Activated CD4-positive, alpha-beta T cell treated with anti-CD3 and anti-CD28 coated beads, Interleukin-2, amount 10 ng/mL, durations not matched to agents 24 days and 14 days (primary cell): ENCODE measurements at places on chromosomes 5 and 9. TPM values are rescaled to one million over a fixed set of nuclear protein-coding genes. Genes with fewer than 3 reads are reported as not detected.

The FCHO2 gene
- total RNA-seq: 0.33 and 1.5 TPM in 2 replicates

The HACD4 gene
- total RNA-seq: 2.8 and 3.0 TPM in 2 replicates

The FGF1 gene
- total RNA-seq: not detected in 2 replicates

The PRDM9 gene
- not detected in 2 replicates for total RNA-seq

The CNTRL gene
- 68.3 and 69.4 TPM in 2 replicates for total RNA-seq

The PCDHA6 gene
- not detected in 2 replicates for total RNA-seq

The PALM2AKAP2 gene
- 0.71 and 2.0 TPM in 2 replicates for total RNA-seq

The ADCY2 gene
- not detected in 2 replicates for total RNA-seq

The WDR38 gene
- total RNA-seq: not detected in 2 replicates

DNA sequence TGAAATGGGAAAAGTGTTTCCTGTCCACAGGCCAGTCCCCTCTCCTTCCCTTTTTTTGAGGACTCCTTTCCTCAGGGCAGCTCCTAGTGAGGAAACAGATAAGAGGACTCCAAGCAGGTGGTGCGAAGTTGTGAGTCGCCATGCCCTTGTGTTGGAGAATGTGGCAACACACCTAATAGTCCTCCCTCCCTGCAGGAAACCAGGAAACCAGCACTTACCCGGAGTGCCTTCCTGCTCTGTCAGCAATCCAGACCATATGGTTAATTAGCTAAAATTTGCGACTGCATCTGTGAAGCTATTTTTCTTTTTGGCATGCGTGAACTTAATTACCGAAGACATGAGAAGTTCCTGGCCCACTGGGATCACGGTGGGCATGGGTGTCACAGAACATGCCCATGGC, 69.9 kb downstream of the TRIM32 start:
- DNase-seq: no peak
- H3K36me3 ChIP-seq: no peaks in the 10 kb centered on the region
- H3K4me3 ChIP-seq: no peak overlapping the region
- H3K27me3 ChIP-seq: peaks cover 2% of the 10 kb centered on the region
- no peak overlapping the region for H3K27ac ChIP-seq

GRCh38 chr9:118170032-118170955, 466.1 kb downstream of the TLR4 start:
- H3K27ac ChIP-seq: no peak overlapping the region
- DNase-seq: no peak
- H3K4me3 ChIP-seq: no peak overlapping the region
- H3K27me3 ChIP-seq: no peaks in the 10 kb centered on the region
- no peaks in the 10 kb centered on the region for H3K4me1 ChIP-seq

DNA sequence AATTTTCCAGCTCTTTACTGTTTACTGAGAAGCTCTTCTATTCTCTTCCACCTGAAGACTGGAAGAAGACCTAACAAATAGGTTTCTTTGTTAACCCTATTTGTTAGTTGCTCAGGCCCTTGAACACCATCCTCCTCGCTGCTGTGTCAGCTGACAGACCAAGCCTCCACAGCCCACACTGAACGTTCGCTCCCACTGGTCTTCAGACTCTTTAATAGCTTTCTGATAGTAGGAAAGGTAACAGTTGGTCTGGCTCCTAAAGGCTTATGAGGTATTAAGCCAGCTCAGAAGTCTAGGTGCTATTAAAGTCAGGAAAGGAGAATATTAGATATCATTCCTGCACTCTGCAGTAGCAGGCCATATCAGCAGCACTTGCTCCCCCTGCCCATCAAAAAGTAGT, 23.3 kb upstream of the F2R start:
- no peak overlapping the region for H3K27ac ChIP-seq
- H3K4me3 ChIP-seq: no peak overlapping the region
- H3K4me1 ChIP-seq: peaks cover 25% of the 10 kb centered on the region
- peaks cover 48% of the 10 kb centered on the region for H3K36me3 ChIP-seq
- H3K27me3 ChIP-seq: no peaks in the 10 kb centered on the region
- DNase-seq: no peak

DNA sequence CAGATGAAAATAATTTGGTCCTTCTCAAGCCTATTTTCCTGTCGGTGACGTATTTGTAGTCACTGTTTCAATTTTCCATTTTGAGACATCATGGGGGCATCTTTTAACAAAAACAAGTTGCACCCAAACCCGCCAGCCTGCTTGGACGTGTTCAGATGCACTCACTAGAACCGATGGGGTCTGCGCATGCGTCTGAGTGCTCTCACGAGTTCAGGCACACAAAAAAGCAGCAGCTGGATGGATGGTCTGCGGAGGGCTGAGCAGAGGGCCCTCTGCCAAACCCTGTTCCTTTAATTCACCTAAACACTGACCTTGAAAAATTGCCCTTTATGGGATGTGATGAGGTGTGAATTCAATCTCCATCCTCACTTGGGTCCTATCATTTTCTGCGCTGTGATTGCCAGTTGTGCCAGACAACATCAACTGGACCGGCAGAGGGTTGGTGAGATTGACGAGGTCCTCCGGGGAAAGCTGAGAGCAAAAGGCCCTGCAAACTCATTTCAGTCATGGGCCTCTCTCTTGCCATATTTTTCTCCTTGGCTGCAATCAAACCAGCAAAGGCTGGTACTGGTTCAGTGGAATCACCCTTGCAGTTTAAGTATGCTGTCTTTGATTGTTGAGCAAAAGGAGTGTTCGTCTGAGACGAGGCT, 251.9 kb downstream of the NFIB start:
- no peak for DNase-seq
- H3K36me3 ChIP-seq: no peaks in the 10 kb centered on the region
- H3K27me3 ChIP-seq: no peaks in the 10 kb centered on the region
- H3K27ac ChIP-seq: no peak overlapping the region
- no peaks in the 10 kb centered on the region for H3K4me1 ChIP-seq
- no peak overlapping the region for H3K4me3 ChIP-seq

- peaks cover 16% of the 10 kb centered on the region for H3K4me1 ChIP-seq
- H3K27ac ChIP-seq: no peak overlapping the region
- peak; percentile 70 for DNase-seq
- H3K4me3 ChIP-seq: peak overlapping the region; percentile 48
These were observed 94.6 kb downstream of the ZNF608 start for GRCh38 chr5:124651663-124652513.

- H3K36me3 ChIP-seq: no peaks in the 10 kb centered on the region
- H3K27me3 ChIP-seq: peaks cover 72% of the 10 kb centered on the region
- DNase-seq: no peak
These were observed 8.7 kb downstream of the SNCB start for GRCh38 chr5:176621661-176622079.

- H3K4me1 ChIP-seq: no peaks in the 10 kb centered on the region
- no peaks in the 10 kb centered on the region for H3K36me3 ChIP-seq
- DNase-seq: no peak
These were observed 753.9 kb upstream of the PTPRD start for GRCh38 chr9:11366585-11367129.

- no peaks in the 10 kb centered on the region for H3K36me3 ChIP-seq
- no peak overlapping the region for H3K4me3 ChIP-seq
These were observed 90.4 kb downstream of the ZNF608 start for GRCh38 chr5:124655921-124656511.

DNA sequence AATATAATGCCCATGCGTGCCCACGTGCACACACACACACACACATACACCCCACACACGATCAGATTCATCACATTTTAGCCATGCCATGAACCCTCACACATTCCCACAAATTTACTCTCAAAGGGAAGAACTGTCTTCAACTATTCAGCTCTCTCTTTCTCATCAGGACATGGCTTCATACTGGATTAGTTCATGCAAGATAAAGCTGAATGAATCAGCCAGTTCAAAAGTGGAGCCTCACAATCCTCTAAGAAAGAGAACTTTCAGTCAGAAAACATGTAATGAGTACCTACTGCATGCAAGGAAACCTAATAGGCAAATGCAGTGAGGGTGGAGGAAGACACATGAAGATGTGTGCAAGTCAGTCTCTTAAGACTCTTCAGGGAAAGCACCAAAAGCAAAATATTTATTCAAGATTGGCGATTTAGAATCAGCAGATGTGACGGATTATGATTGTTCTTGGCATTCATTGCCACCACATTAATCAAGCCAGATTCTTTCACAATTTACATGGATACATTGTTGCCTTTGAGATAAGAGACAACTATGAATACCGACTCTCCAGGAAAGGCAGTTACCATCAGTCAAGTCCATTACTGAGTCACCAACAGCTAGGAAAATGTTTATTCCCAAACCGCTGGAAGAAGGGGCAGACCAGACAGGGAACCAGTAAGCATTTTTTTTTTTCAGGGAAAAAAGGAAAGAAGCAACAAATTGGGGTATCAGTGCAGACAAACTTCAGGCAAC, 30.3 kb upstream of the PUM3 start:
- no peak overlapping the region for H3K27ac ChIP-seq
- H3K4me1 ChIP-seq: peaks cover 2% of the 10 kb centered on the region
- no peaks in the 10 kb centered on the region for H3K36me3 ChIP-seq
- no peak overlapping the region for H3K4me3 ChIP-seq
- H3K27me3 ChIP-seq: peaks cover 16% of the 10 kb centered on the region

DNA sequence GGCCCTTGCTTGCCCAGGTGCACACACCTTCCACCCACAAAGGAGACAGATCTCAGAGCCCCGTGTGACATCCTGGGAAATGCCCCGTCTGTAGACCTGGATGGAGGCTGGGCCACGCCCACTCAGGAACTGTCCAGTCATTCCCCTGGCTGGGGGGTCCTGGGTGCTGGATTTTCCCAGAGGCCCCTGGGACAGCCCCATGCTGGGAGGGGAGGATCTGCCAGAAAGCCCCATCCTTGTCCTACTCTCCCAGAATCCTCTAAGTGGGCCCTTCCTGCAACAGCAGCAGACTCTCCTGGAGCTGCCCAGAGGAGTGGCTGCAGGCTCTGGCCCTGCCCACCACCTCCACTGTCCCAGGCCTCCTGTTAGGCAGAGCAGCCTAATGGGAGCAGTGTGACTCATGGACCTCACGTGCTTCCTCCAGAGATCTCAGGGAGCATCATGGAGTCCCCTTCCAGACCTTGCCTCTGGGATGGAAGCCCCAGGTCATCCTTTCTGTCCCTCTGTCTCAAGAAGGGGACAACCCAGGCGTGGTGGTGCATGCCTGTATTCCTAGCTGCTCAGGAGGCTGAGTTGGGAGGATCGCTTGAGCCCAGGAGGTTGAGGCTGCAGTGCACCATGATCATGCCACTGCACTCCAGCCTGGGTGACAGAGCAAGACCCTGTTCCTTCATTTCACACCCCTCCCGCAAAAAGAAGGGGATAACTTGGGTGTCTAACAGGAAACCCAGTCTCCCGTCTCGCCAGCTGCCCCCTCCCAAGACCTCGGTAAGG, 51.7 kb downstream of the JADE2 start:
- H3K4me3 ChIP-seq: no peak overlapping the region
- DNase-seq: no peak
- H3K27me3 ChIP-seq: no peaks in the 10 kb centered on the region
- peaks cover 44% of the 10 kb centered on the region for H3K36me3 ChIP-seq
- peaks cover 7% of the 10 kb centered on the region for H3K4me1 ChIP-seq
- peak overlapping the region; percentile 32 for H3K27ac ChIP-seq

DNA sequence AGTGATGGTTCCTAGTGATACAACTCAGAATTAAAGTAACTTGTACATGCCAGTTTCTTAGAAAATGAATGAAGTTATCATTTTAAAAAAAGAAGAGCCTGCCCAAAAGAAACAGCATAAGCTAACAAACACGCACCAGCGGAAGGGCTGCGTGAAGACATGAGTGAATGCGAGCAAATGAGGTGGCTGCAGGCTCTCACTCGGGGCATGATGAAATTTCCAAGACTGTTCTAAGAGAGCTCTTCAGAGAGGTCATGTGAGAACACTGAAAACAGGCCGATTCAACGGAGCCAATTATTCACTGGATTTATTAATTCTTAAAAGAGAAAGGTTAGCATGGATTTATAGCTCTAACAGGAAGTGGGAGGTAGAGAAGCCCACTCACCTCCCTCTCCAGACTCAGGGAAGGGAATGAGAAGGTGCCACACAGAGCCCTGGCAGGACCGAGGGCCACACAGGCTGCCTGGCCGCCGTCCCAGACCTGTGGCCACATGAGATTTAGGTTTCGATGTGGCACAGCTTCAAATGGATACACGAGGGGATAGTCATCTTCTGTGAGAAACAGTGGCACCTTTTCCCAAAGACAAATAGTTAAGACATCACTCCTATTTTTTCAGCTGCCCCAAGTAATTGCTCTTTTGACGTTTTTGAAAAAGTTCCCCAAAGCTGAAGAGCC, 55.5 kb downstream of the HABP4 start:
- H3K27ac ChIP-seq: no peak overlapping the region
- no peak overlapping the region for H3K4me3 ChIP-seq
- H3K36me3 ChIP-seq: no peaks in the 10 kb centered on the region

- peak; percentile 94 for DNase-seq
- peak overlapping the region; percentile 55 for H3K4me3 ChIP-seq
- peaks cover 13% of the 10 kb centered on the region for H3K27me3 ChIP-seq
- H3K27ac ChIP-seq: no peak overlapping the region
These were observed 2.4 kb upstream of the VAV2 start for GRCh38 chr9:133994353-133995011.

DNA sequence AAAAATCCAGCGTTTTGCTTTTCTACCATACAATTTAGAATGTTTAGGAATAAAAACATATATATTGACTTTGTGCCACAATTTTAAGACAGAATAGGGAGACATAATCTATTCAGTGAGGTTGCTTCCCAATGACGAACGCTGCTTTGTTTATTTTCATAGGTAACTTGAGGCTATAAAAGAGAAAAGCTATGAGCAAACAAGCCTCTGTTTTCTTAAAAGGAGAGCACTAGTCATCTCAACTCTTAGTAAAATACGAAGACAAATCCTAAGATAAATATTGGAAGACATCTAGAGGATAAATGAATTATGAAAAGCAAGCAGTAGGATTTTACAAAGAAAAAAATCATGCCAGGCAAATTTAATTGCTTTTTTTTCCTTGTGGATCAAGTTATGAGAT, 363.6 kb downstream of the ANXA1 start:
- no peaks in the 10 kb centered on the region for H3K4me1 ChIP-seq
- DNase-seq: no peak
- no peaks in the 10 kb centered on the region for H3K36me3 ChIP-seq
- H3K27me3 ChIP-seq: no peaks in the 10 kb centered on the region

GRCh38 chr9:137478962-137479861, 20.1 kb upstream of the NSMF start:
- H3K4me3 ChIP-seq: no peak overlapping the region
- no peaks in the 10 kb centered on the region for H3K27me3 ChIP-seq
- H3K27ac ChIP-seq: no peak overlapping the region
- DNase-seq: no peak
